ENCODE measurements at places on chromosomes 3 and 15.

DNA sequence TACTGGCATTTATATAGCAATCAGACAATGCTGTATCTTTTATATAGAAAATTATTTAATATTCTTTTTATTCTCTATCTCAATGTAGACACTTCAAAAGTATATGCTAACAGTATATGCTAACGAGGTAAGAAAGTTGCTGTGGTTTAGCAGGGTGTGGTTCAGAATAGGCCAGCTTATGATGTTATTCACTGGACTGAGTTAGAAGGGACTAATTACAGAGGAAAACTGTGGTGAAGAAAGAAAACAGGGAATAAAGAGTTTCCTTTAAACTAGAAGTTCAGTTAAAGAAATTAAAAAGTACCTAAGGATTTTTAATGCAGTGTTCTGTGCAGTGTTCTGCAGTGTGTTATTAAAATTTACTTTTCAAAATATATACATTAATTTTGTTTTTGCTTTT, 59.4 kb downstream of the MYO9A start:
- DNase-seq, result no peak

DNA sequence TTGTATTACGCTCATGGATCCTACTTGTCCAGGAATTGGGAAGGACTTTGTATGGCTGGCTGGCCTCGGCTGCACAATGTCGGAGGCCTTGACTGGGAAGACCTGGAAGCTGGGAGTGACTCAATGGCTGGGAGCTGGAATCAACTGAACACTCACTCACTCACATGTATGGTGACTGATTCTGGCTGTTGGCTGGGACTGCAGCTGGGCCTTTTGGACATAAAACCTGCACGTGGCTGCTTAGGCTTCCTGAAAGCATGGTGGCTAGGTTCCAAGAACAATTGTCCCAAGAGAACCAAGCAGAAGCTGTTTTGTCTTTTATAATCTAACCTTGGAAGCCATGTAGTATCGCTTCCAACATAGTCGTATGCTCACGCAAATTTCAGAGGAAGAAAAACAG, 38.0 kb upstream of the CMTM8 start:
- no peak for DNase-seq

GRCh38 chr3:138684396-138684795, 75.8 kb downstream of the FAIM start:
- DNase-seq, result no peak

- DNase-seq, result no peak
These were observed 191.1 kb downstream of the TBC1D5 start for GRCh38 chr3:17551333-17551732.
